A673 (cell line): ENCODE measurements at places on chromosomes 5 and 9. TPM values are rescaled to one million over a fixed set of nuclear protein-coding genes. Genes with fewer than 3 reads are reported as not detected.

GRCh38 chr5:6780802-6781391 is 67.7 kb downstream of the TENT4A start:
- H3K27ac ChIP-seq: no peak overlapping the region
- no peak overlapping the region for H3K4me3 ChIP-seq
- H3K4me1 ChIP-seq: no peaks in the 10 kb centered on the region
- DNase-seq: peak; percentile 54
- H3K36me3 ChIP-seq: no peaks in the 10 kb centered on the region

DNA sequence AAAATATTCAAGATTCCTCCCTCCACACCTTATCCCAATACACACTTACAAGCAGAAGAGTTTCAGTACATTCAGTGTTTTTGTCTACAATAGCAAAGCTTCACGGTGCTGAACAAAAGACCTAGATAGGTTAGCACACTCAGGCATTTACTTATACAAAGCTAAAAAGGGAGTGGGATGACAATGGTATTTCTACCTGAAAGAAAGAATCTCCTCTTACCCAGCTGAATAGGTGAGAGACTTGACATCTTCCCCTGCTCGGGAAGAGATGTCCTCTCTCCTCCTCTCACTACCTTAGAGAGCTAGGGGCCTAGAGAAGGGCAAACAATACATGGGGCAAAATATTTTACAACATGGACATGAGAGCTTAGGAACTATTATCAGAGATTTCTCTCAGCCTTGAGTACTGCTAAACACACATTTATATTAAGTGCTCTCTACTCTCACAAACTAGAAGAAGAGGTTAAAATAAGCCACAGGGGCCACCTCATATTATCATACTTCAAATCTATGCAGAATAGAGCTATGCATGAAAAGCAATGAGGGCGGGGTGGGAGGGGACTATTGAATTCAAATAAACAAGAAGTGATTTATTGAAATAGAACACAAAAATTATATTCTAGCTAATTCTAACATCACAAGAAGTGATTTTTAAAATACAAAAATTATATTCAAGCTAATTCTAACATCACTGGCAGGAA is 38.6 kb upstream of the RNF38 start:
- H3K4me3 ChIP-seq: no peak overlapping the region
- no peak for DNase-seq
- H3K27ac ChIP-seq: no peak overlapping the region

DNA sequence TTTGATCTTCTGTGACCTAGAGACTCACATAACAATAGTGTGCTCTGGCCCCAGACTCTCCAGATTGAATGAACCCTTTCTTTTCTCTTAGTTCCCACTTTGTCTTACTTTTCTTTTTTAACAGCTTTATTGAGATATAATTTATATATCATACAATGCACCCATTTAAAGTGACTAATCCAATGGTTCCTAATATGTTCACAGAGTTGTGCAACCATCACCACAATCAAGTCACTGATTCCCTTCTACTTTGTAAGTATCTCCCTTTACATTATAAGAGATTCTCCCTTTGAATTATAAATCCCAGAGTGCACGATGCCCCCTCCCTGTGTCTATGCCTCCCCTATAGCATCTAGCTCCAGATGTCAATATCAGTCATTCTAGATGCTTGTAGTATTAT is 172.4 kb downstream of the HINT1 start:
- peak; percentile 4 for DNase-seq
- H3K4me3 ChIP-seq: no peak overlapping the region
- no peaks in the 10 kb centered on the region for H3K27me3 ChIP-seq
- no peaks in the 10 kb centered on the region for H3K36me3 ChIP-seq
- H3K27ac ChIP-seq: peak overlapping the region; percentile 48

SLC23A1 gene
- not detected in 2 replicates for total RNA-seq

ANKDD1B gene
- total RNA-seq: not detected in 2 replicates
